Activated CD4-positive, alpha-beta T cell treated with anti-CD3 and anti-CD28 coated beads, Interleukin-2, amount 50 U/mL, for 4 hours (primary cell): ENCODE measurements at places on chromosomes 6 and 20.

DNA sequence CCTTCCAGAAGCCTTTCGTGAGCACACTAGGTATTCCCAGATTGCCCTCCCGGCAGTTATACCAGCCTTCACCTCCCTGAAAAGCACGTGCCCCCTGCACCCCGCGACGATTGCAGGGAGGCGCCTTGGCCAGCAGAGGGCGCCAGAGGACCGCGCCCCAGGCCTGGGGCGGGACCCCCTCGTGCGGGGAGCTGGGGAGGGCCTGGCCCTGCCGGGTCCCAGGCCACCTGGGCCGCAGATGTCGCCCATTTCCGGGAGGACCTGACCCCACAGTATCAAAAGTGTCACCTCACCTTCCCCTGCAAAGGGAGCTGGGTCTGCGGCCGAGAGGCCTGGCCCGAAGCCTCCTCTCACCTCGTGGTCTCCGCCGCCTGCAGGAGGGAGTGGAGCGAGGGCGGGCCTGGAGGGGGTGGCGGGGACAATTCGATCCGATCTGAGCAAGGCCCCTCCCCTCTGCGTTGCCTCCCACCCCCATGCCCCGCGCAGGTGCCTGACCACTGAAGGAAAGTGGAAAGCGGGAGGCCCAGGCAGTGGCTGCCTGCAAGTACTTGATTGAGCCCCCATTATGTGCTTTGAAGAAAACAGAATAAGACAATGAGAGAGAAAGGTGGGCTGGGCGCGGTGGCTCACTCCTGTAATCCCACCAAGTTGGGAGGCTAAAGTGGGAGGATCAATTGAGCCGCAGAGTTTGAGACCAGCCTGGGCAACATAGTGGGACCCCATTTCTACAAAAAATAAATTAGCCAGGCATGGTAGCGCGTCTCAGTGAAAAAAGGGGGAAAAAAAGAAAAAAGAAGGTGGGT lies 3.5 kb upstream of the SNAI1 start:
- peak; percentile 53 for DNase-seq

GRCh38 chr6:130288065-130288464 lies 65.3 kb upstream of the SAMD3 start:
- DNase-seq = no peak

DNA sequence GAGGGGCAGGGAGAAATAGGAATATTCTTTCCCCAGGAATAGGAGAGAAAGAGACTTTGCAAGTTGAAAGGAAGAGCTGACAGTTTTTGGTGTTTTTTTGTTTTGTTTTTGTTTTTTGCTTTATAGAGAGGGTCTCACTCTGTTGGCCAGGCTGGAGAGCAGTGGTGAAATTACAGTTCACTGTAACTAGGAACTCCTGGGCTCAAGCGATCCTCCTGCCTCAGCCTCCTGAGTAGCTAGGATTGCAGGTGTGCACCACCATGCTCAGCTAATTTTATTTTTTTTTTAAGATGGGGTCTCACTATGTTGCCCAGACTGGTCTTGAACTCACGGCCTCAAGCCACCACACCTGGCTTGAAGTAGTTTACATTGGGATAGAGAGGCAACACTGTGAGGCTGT lies 8.0 kb upstream of the L3MBTL3 start:
- DNase-seq = no peak

DNA sequence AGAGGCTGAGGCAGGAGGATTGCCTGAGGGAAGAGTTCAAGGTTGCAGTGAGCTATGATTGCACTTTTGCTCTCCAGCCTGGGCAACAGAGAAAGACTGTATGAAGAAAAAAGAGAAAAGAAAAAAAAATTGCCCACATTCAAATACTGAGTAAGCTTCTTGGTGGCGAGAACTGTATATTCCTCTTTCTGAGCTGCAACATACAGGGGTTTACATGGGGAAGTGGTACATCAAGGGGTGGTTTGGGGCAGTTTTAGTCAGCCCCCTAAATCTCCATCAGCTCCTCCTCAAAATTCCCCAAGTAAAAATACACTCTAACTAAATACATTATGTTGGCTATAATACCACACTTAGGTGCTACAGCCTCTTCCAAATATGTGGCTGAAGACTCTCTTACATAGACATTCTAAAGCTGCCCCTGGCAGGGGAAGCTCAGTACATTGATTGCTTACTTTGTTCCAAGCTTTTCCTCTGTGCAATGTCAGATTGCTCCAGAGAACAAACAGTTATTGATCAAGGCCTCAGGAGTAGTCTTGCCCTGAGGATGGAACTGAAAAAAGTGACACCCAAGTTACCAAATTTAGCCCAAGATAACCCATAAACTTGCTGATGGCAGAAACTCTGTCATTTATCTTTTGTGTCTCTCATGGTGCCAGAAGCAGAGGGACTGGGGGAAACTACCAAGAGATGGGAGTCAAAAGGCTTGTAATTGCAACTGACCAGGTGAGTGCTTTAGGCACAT lies 107.4 kb upstream of the RIPOR2 start:
- DNase-seq = no peak

DNA sequence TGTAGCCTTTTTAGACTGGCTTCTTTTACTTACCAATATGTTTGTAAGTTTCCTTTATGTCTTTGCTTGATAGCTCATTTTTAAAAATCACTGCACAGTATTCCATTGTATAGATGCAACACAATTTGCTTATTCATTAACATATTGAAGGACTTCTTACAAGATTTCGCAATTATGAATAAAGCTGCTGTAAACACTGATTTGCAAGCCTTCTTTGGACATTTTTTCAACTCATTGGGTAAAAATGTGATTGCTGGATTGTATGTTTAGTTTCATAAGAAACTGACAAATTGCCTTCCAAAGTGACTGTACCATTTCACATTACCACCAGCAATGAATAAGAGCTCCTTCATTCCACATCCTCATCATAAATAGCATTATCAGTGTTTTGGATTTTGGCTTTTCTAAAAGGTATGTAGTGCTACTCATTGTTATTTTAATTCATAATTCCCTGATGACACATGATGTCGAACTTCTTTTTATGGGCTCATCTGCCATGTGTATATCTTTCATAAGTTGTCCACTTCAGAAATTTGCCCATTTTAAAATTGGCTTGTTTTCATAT lies 80.7 kb downstream of the TFAP2B start:
- DNase-seq = no peak

DNA sequence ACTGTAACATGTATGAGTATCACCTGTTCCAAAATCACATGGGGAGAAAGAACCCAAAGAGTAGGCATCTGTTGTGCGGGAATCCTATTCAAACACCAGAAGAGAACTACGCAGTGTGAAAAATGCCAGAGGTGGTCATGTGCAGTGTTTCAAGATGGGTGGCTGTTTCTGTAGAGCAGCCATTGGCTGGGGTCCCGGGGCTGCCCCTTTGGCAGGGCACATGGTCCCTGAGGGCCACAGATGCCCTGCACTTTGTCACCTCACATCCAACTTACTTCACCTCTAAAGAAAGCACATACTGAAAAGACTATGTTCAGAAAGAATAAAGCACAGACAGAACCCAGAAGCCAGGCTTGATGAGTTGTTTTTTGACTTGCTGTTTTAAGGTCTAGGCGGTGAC lies 12.3 kb downstream of the MTCH1 start:
- DNase-seq = no peak

DNA sequence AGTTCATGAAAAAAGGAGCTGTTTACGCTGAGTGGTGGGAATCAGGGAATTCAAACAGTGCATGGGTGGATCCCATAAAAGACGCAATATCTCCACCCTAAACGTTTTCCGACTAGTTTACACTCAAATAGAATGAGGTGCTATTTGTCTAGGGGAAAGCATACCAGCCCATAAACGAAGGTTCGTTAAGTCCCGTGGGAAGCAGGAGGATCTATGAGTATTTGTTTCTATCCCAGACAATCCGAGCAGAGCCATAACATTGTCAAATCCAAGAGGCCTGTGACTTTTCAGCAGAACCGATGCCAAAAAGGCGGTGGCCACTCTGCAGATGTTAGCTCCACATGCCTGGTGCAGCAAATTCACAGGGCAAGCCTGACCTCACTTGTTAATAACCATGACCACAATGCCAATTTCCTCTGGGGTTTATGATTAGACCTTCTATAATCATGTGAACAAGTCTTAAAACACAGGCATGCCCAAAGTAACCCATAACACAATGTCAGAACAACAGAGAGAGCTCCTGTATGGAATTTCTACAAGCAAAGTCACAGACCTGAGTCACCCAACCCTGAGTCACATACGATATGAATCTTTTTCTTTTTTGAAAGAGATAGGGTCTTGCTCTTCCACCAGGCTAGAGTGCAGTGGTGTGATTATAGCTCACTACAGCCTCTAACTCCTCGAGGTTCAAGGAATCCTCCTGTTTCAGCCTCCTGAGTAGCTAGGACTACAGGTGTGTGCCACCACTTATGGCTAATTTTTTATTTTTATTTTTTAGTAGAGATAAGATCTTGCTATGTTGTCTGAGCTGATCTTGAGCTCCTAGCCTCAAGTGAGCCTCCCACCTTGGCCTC lies 123.3 kb downstream of the KIF13A start:
- no peak for DNase-seq

GRCh38 chr20:13291157-13291556 lies 70.1 kb downstream of the ISM1 start:
- no peak for DNase-seq

DNA sequence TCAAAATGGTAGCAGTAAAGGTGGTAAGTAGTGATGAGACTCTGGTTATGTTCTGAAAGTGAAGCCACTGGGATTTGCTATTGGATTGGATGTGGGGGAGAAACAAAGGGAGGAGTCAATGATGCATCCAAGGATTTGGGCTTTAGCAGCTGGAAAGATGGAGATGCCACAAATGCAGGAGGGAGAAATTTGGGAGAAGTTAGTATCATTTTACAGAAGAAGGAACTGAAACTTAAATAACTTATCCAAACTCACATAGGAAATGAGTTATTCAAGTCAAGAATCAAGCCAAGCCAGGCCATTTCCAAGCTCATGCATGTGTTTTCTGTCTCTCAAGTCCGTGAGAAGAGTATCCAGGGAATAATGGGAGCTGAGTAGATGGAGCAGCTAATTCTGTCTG lies 155.1 kb upstream of the TNFAIP3 start:
- DNase-seq = no peak

GRCh38 chr20:46962452-46963195 lies 68.0 kb downstream of the EYA2 start:
- no peak for DNase-seq

DNA sequence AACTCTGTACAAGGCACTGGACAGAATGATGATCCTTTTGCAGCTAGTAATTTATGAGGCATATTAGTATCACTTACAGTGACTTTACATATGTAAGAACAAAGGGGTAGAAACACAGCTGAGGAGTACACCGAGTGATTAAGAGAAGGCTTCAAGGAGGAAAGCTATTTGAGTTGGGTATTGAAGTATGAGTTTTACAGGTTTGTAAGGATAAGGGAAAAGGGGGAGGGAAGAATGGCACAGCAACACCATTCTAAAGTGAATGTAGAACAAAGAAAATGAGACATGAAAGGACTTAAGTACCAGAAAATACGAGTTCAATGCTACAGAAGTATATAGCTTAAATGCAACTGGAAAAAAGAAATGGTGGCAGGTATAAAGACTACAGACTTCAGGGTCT lies 5.5 kb downstream of the CDK19 start:
- no peak for DNase-seq

DNA sequence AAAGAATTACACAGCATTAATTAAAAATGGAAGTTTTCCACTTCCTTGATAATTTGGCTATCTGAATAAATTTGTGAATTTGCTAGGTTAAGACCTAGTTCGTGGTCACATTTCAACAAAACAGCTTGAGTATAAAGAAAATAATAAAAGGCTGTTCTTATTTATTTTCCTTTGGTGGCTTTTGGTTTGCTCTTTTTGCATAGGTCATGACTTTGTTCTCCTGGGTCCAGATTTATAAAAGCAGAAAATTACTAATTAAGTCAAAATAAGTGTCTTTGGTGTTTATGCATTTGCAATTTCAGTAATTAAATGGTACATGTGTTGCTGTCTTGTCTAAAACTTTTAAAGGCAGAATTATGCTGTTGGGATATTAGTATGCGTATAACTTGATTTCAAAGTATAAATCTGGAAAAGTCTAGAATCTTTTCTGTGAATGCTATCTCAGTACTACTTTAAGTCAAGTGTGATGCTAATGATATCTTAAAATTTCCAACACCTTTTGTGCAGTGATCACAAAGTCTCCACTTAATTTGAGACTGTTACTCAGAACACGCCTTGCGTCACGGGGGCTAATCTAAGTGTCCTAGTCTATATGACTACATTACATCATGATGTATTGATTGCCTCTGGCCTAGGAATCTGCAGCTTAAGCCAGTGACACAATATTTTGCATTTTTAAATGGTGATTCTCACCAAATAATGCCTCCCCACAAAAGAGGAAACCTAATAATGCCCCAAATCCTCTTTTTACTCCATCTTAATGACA lies 41.0 kb downstream of the GNAS start:
- DNase-seq = peak; percentile 42

GRCh38 chr6:69427882-69428281 lies 368.9 kb downstream of the LMBRD1 start:
- no peak for DNase-seq

DNA sequence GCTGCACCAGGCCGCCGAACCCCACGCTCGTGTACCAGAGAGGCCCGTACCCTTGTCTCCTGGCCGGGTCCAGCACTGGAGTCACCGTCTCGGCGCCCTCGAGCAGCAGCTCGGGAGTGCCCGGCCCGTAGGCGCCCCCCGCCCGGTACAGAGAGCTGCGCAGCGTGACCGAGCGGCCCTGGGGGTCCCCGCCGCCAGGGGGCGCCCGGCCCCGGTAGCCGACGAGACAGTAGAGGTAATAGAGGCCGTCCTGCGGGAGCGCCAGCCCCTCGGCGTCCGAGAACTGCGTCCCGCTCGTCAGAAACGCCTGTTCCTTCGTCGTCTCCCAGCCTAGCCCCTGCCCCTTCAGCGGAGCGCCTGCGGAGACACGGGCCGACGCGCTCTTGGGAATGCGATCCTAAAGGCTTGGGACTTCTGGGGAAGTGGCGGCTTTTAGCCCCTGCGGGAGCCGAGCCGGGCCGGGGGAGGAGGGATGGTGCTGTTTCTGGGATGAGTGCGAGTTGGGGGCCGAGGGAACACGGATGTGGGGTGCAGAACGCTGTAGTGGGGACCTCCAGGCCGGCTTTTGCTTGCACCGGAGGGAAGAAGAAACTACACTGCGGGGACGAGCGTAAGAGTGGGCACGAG lies 1.3 kb downstream of the LTB start:
- DNase-seq = peak; percentile 85

DNA sequence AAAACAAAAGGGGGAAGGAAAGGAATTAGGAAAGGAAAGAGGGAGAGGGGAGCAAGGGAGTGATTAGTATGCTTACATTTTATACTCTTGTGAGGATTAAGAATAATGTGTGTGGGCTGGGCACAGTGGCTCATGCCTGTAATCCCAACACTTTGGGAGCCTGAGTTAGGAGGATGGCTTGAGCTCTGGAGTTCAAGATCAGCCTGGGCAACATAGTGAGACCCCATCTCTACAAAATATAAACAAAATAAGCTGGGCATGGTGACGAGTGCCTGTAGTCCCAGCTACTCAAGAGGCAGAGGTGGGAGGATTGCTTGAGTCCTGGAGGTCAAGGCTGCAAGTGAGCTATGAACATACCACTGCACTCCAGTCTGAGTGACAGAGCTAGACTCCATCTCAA lies 47.0 kb downstream of the SHLD1 start:
- no peak for DNase-seq

GRCh38 chr6:78500299-78501089 lies 366.9 kb upstream of the IRAK1BP1 start:
- DNase-seq = no peak

GRCh38 chr20:34595377-34596184 lies 37.1 kb downstream of the MAP1LC3A start:
- no peak for DNase-seq

GRCh38 chr6:16632101-16632500 lies 129.2 kb downstream of the ATXN1 start:
- DNase-seq = no peak
